ENCODE measurements at places on chromosomes 2 and 18.

GRCh38 chr2:32260376-32260775 is 4.3 kb downstream of the NLRC4 start:
- DNase-seq: no peak

- DNase-seq: no peak
Observed at GRCh38 chr18:55763298-55763697, 175.3 kb upstream of the TCF4 start.

DNA sequence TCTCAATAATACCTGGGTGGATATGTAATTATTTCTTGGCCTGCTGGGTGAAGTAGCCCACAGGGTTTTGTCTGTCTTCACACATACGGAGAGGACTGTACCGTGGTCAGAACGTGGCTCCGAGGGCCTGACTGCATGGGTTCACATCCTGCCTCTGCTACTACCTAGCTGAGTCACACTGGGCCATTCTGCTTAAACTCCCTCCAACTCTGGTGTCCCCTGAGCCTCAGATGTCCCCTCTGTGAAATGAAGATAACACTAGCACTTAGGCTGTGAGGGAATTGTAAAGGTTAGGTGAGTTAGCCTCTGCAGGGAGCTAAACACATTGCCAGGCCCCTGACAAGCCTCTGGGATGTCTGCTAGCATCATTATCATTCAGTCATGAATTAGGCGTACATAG is 120.1 kb upstream of the NABP1 start:
- DNase-seq: no peak

DNA sequence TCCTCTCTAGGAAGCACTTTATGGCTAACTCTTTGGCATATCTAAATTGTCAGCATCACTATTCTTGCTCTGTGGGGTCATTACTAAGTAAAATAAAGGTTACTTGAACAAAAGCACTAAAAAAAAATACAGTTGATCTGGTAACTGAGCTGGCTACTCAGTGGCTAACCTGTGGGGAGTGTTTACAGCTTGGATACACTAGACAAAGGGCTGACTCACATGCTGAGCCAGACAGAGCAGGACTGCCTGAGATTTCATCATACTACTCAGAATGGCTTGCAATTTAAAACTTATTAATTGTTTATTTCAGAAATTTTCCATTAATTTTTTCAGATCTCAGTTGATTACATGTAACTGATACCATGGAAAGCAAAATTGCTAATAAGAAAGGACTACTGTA is 1690.4 kb upstream of the SLC39A10 start:
- DNase-seq: no peak

DNA sequence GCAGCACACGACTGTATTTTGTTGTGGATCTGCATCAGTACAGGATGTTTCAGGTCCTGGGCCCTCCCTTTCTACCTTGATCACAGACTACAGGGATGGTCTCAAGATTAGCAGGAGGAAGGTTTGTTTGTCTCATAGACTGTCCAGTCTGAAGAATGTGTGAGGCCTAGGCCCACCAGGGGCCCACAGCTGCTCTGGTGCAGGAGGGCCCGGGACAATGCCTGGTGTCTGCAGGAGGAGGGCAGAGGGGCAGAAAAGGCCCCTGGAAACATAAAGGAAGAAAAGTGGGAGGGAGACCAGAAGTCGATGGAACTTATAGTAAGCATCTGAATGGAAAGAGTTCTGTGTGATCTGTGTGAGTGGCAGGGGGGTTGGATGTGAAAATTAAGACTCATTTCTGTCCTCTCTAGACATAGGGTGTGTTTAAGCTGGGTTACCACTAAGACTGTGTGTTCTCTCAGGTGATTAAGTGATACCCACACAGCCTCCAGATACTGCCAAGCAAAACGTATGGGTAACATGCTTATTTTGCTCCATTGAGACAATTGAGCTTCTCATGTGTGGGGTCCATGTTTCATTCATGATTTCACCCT is 33.4 kb upstream of the LPIN2 start:
- DNase-seq: no peak

DNA sequence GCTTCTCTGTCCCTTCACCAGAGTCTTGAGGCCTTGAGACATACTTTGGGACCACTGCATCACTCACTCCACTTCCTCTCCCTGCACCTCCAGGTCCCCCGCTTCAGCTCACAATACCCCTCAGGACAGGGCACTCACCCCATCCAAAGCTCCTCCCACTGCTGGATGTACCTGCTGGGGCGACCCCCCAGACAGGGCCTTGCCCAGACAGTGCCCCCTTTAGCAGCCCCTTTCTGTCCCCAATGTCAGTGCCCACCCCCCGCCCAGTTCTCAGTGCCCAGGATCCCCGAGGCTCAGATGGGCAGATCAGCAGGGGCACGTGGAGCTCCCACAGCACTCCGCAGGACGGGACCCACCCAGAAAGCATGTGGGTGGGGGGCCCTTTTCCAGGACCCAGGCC is 23.8 kb upstream of the IMP4 start:
- DNase-seq: no peak

DNA sequence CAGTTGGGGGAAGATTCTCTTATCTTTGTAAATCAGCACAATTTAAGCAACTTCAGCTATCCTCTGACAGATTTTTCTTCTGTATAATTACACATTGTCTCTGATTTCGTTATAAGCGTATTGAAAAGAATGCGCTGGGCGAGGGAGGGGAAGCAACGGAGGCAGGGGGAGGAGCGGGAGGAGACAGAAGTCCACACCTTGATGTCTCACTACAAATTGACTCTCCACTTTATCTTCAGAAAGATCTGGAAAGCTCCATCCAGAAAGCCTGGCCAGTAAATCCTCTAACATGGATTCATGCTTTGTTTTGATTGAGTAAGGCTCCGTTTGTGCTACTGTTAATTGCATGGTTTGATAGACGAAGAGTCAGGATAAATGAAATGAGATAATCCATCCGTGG is 76.6 kb downstream of the SMIM21 start:
- no peak for DNase-seq

- DNase-seq: no peak
Observed at GRCh38 chr2:140597836-140598235, 1533.0 kb downstream of the LRP1B start.

DNA sequence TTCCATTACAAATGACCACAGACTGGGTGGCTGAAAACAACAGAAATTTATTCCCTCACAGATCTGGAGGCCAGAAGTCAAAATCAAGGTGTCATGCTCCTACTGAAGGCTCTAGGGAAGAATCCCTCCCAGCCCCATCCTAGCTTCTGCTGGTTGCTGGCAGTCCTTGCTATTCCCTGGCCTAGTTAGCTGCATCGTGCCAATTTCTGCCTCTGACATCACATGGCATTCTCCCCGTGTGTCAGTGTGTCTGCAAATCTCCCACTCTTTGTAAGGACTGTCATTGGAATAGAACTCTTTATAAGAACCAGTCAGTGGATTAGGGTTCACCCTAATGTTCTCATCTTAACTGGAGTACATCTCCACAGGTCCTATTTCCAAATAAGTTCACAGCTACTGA is 30.5 kb upstream of the NCKAP5 start:
- DNase-seq: no peak

- DNase-seq: no peak
Observed at GRCh38 chr2:42369532-42370229, 8.7 kb upstream of the COX7A2L start.

- DNase-seq: no peak
Observed at GRCh38 chr2:197358931-197359330, 48.4 kb upstream of the ANKRD44 start.

- no peak for DNase-seq
Observed at GRCh38 chr2:37586663-37587317, 84.7 kb downstream of the CDC42EP3 start.

- DNase-seq: no peak
Observed at GRCh38 chr2:22947741-22948140, 437.2 kb upstream of the KLHL29 start.

GRCh38 chr18:34153711-34154110 is 71.0 kb downstream of the NOL4 start:
- DNase-seq: no peak

- DNase-seq: no peak
Observed at GRCh38 chr2:173898178-173898668, 67.0 kb downstream of the SP3 start.

- DNase-seq: no peak
Observed at GRCh38 chr2:60992985-60993392, 24.5 kb upstream of the PEX13 start.

DNA sequence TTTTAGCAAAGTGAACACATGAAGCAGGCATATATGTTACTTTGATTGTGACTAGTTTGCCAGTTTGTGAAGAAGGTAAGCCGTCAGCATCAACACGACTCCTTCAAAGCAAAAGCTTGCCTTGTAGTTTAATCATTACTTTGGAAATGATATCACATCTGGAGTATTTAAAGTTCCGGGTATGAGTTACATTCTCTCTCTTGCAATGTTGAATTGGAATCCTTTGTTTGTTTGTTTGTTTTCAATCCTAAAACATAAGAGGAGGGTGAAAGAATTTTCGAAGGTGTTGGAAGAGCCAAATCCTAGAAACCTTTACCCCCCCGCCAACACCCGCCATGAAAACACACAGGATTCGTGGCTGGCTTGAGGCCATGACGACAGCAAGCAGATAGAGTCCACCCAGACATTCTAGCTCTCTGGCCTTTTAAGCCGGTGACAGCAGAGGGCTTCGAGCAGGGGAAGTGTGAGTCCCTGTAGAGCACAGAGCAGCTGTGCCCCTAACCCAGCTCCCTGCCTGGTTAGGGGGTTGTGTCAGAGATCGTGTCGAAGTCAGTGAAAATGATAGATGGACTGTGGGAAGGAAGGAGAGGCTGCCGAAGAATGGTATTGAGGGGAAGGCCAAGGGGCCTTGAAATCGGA is 103.8 kb upstream of the SMIM21 start:
- no peak for DNase-seq

DNA sequence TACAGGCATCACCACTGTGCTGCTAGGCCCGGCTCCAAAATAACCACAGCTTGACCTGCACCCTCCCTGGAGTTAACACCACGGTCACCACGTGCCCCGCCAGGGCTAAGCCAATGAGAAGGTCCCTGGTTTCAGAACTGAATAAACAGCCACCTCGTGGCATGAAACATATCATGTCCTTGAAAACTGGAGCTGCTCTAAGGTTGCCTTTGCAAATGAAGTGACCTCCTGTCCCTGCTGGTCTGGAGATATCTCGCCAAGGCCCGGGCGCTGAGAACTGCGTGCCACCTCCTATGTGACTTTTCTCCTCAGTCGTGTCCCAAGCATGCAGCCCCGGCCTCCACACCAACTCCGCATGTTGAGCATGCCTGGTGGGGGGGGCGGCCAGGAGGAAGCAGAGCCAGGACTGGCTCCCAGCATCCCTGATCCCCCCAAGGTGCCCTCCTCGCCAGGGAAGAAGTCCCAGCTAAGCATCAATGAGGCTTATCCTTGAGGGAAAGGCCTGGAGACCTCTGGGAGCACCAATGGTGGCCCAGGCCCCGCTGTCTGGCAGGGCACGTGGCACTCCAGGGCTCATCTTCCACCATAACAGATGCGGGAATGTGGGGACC is 16.3 kb upstream of the KCNG2 start:
- DNase-seq: no peak

GRCh38 chr2:164975891-164976290 is 20.6 kb upstream of the SLC38A11 start:
- no peak for DNase-seq

GRCh38 chr2:237674731-237675276 is 47.4 kb downstream of the LRRFIP1 start:
- peak; percentile 47 for DNase-seq

DNA sequence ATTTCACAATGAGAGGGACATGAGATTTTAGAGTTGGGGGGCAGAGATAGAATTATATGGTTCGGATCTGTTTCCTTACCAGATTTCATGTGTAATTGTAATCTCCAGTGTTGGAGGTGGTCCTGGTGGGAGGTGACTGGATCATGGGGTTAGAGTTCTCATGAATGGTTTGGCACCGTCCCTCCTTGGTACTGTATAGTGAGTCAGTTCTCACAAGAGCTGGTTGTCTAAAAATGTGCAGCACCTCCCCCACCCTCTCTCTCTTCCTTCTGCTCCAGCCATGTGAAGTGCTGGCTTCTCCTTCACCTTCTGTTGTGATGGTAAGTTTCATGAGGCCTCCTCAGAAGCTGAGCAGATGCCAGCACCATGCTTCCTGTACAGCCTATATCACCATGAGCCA is 138.1 kb downstream of the SCG2 start:
- no peak for DNase-seq

- no peak for DNase-seq
Observed at GRCh38 chr2:81658227-81658626, 1353.7 kb upstream of the LRRTM1 start.

- DNase-seq: no peak
Observed at GRCh38 chr18:59200787-59201186, 19.2 kb upstream of the GRP start.

- no peak for DNase-seq
Observed at GRCh38 chr2:26801796-26802195, 15.9 kb downstream of the CENPA start.

- DNase-seq: no peak
Observed at GRCh38 chr2:86037795-86038192, 67.9 kb downstream of the POLR1A start.

GRCh38 chr2:160891353-160891740 is 268.9 kb upstream of the TANK start:
- no peak for DNase-seq

- DNase-seq: no peak
Observed at GRCh38 chr18:62324181-62324828, 805 bp upstream of the TNFRSF11A start.

- DNase-seq: no peak
Observed at GRCh38 chr2:105405291-105405690, 6.4 kb upstream of the FHL2 start.

DNA sequence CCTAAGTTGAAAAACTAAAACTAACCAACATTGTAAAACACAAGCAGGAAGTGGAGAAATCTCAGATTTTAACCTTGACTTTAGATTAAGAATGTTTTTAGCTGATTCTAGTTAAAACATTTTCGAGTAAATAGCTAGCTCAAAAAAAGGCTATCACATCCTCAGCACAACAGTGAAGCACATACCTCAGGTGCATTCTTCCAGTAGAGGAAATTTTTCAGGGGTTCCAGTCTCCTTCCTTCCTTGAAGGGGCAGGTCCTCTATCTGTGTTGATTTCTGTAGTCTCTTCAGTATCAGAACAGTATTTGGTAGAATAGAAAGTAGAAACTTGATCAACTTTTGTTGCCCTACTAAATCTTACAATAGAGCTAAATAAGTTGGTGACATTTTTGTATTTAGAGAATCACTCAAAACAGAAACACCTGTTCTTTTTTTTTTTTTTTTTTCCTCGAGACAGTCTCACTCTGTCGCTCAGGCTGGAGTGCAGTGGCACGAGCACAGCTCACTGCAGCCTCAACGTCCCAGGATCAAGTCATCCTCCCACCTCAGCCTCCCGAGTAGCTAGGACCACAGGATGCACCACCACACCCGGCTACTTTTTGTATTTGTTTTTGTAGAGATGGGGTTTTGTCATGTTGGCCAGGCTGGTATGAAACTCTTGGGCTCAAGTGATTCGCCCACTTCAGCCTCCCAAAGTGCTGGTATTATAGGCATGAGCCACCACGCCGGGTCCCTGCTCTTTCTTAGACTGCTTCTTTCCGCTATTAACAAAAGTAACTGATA is 6.9 kb upstream of the GPR155 start:
- DNase-seq: no peak

Measured in stimulated activated CD4-positive, alpha-beta T cell treated with anti-CD3 and anti-CD28 coated beads, Interleukin-15, amount 100 ng/mL, for 1 hour (primary cell).